ENCODE measurements at places on chromosomes 6 and 20. TPM values are rescaled to one million over a fixed set of nuclear protein-coding genes. Genes with fewer than 3 reads are reported as not detected.

Gene POU3F2
- polyA plus RNA-seq = not detected

DNA sequence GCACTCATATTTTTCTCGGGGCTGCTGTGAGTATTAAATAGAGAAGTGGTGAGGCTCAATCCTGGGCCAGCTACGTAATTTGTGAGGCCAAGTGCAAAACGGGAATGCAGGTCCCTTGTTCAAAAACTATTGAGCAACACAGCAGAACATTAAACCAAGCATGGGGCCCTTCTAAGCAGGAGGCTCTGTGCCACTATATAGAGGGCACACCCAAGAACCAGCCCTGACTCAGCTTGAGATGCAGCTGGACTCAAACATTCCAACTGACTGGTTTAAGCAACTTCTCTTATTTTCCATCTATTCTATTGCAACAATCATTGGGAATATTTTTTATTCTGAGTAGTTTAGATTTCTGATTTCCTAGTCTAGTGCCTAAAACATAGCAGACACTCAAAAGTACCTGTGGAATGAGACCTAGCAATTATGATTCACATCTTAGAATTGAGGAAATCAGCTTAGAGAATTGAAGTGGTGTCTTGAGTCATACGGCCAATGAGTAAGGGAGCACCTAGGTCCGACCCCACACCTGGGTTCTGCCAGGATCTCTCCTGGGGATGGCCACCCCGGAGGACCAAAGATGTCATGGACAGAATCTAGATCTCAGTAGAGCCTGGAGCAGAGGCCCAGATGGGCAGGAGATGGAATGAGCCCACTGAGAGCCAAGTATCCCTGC, 1.3 kb downstream of the SIRPB2 start:
- DNase-seq = no peak

GRCh38 chr6:132673376-132674094, 14.6 kb upstream of the TAAR1 start:
- no peak for DNase-seq

GRCh38 chr6:111794727-111795452, 78.4 kb downstream of the FYN start:
- DNase-seq = no peak

Gene BIRC7
- polyA plus RNA-seq = not detected

All from psoas muscle (tissue), 8 donors.